ENCODE measurements at places on chromosomes 7 and 10.

GRCh38 chr7:145644426-145645134, 472.0 kb upstream of the CNTNAP2 start:
- no peak for DNase-seq

- no peak for DNase-seq
Observed at GRCh38 chr10:75553550-75553949, 122.1 kb downstream of the LRMDA start.

GRCh38 chr7:134302120-134302519, 14.6 kb downstream of the SLC35B4 start:
- no peak for DNase-seq

GRCh38 chr10:128614016-128614605, 487.9 kb upstream of the MKI67 start:
- no peak for DNase-seq

- no peak for DNase-seq
Observed at GRCh38 chr7:77338260-77338659, 77.9 kb downstream of the GSAP start.

- DNase-seq, result no peak
Observed at GRCh38 chr10:34707656-34708055, 107.4 kb downstream of the PARD3 start.
